Activated T-helper 1 cell treated with anti-CD3 and anti-CD28 coated beads, Interleukin-2, amount 50 U/mL, for 16 hours (primary cell): ENCODE measurements at places on chromosomes 3 and 15.

- no peak for DNase-seq
These were observed 15.1 kb downstream of the ESYT3 start for GRCh38 chr3:138449490-138449889.

DNA sequence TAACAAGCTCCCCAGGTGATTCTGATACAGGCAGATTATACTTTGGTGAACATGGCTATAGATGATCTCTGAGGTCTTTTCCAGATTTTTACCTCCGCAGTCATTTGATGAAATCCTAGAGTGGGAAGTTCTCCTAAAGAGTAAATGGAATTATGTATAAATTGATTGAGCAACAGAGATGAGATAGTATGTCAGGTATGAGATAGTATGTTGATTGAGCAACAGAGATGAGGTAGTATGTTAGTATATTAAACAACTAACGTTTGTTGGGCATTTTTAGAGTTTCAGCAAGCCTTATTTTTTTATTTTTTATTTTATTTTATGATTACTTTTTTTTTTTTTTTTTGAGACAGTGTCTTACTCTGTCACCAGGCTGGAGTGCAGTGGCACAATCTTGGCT, 265.0 kb upstream of the SOX2 start:
- no peak for DNase-seq

GRCh38 chr3:80785475-80785874, 976.0 kb downstream of the GBE1 start:
- DNase-seq: no peak

GRCh38 chr3:184608209-184608608, 46.6 kb downstream of the EPHB3 start:
- no peak for DNase-seq

DNA sequence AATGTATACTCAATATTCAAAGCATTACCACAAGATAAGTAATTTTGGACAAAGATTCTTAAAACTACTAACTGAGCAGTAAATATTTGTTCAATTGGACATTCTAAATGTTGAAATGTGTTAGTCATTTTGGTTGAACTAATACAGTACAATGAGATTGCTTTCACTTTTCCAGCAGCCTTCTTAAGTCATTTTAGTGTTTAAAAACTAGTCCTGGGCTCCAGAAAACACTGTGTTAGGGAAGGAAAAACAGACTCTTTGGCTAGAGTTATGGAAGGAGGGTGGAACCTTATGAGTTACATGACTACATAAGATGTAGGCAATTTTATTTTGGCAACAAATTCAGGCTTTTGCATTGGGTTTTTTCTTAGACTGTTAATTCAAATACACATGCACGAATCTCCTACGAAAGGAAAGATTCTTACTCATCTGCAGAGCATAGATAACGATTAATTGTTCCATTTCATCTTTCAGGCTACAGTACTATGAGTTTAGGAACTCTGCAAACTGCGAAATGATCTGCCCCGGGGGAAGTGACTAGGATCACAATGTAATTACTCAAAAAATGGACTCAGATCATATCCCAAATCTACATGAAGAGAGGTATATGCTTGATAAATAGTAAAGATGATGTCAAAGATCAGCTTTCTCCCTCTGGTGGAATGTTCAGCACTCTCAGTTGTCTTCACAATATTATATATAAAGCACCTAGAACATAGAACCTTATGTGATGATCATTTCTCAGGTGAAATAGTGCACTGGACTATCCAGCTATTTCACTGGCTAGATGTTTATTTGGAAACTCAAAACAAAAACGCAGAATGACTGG, 492.8 kb upstream of the MDFIC2 start:
- no peak for DNase-seq

DNA sequence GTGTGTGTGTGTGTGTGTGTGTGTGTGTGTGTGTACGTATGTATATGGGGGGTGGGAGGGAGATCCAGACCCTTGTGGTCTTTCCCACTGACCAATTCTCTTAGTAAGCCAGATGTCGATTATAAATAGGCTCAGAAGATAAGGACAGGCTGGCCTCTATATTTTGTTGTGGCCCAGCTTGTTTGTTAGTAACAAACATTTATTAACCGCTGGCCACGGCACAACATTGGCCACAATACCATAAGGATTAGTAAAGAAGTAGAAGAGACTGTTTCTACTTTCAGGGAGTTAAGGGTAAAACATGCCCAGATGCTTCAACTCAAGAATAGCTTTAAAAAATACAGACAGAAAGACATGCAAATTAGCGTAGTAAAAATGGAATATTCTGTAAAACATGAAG, 58.1 kb downstream of the ABHD2 start:
- DNase-seq: no peak

DNA sequence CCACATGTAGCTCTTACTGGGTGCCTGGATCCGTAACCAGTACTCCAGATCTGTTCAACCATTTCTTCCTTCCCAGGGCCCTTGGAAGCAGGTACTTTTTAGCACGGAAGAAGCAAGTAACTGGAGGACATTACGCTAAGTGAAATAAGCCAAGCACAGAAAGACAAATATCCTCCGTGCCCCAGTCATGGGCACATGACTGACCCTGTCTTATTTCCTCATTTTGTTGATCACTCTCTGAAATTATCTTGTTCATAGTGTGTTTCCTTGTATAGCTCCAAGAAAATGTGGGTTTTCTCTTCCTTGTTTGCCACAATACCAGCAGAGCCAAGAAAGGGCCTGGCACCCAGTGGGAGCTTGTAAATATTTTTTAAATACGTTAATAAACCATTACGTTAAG, 32.2 kb upstream of the MTMR14 start:
- DNase-seq: no peak
